ENCODE measurements at places on chromosomes 4 and X. TPM values are rescaled to one million over a fixed set of nuclear protein-coding genes. Genes with fewer than 3 reads are reported as not detected.

DNA sequence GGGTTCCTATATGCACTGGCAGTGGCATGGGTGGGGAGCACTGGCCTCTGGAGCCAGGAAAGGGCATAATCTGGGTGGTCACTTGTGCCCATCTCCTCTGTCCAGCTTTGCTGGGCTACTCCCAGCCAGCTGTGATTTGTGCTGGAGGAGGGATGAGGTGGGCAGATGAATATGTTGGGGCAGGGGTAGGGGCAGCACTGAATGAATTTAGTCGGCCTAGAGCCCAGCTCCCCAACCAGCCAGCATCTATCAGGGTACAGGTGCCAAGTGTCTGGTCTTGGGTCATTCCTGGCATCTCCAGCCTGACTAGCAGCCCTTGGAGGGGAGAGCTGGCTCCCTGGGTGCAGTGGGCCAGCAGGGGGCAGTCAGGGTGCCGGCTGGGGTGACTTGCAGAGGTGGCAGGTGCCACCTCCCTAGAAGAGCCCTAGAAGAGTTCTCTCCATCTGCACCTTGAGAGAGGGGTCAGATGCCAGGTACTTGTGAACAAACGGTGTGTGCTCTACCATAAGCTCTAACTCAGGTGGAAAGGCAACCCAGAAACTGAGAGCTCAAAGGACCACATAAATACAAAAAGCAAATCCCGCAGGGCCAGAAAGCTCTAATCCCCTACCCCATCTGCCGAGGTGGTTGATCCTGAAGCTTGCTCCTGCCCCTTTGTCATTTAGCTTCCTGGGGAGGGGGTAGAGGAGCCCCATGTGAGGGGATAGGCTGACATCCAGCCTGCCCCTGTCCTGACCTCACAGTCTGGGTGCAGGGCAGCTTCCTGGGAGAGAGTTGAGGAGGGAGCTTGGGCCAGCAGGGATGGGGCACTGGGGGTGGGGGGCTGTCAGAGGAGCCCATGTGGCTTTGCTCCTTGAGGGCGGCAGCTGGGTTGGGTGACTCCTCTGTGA is 2.2 kb downstream of the SORCS2 start:
- DNase-seq = no peak
- H3K27me3 ChIP-seq = peaks cover 4% of the 10 kb centered on the region
- peaks cover 6% of the 10 kb centered on the region for H3K4me1 ChIP-seq
- H3K36me3 ChIP-seq = no peaks in the 10 kb centered on the region
- H3K27ac ChIP-seq = no peak overlapping the region

Gene FMR1NB
- not detected for total RNA-seq

DNA sequence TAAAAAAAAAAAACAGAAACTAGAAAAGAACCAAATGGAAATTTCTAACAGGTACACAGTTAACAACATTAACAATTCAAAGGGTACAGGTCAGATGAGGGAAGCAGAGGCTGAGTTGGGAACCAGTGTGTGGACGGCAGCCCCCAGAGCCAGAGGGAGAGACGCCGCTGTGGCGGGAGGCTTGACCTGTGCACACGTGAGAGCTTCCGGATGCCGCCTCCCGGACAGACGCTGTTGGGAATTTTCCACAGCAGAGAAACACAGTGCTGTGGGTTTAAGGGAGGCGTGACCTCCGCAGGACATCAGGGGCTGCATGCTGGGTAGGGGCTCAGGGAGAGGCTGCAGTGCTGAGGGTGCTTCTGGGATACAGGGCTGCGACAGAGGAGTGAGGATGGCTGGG is 22.2 kb downstream of the TACC3 start:
- no peaks in the 10 kb centered on the region for H3K27me3 ChIP-seq
- DNase-seq = no peak
- no peak overlapping the region for H3K27ac ChIP-seq
- peaks cover 51% of the 10 kb centered on the region for H3K36me3 ChIP-seq
- H3K4me3 ChIP-seq = no peak overlapping the region

- no peak overlapping the region for H3K4me3 ChIP-seq
- DNase-seq = no peak
- H3K27ac ChIP-seq = no peak overlapping the region
- H3K4me1 ChIP-seq = no peaks in the 10 kb centered on the region
- peaks cover 28% of the 10 kb centered on the region for H3K36me3 ChIP-seq
These were observed 102.8 kb downstream of the ATP8A1 start for GRCh38 chr4:42554072-42554471.

DNA sequence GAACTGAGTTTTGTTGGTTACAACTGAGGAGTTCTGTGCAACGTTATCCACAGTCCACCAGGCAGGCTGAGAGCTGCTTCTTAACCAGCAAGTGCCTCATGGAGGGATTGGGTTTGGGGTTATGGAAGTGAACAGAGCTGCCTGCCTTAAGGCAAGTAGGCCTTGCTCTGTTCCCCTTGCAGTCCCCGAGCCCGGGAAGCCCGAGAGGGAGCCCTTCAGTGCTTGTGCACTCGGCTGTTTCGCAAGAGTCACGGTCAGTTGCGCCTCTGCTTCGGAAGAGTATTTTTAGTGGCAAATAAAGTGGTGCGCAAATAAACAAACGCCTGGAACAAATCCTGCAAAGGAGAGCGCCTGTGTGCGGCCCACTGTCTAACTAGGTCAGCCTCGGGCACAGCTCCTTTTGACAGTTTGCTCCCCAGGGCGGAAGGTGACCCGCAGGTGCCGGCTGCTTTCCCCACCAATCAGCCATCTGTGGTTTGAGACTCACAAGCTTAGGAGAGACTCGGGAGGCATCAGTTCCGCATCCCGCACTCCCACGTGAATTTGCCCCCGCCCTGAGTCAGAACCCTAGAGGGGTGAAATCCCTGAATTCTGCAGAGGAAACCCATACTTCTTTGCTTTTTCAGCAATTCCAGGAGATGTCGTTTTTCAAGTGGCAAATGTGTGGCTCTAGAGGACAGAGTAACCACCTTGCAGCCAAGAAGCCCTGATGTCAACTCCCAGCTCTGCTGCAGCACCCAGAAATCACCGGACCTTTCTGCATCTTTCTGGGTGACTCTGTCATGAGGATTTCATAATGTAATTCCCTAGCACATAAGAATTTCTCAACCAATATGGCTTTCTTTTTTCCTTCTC is 56.8 kb downstream of the LGI2 start:
- H3K27me3 ChIP-seq = peaks cover 5% of the 10 kb centered on the region
- no peak overlapping the region for H3K4me3 ChIP-seq
- no peak for DNase-seq
- no peak overlapping the region for H3K27ac ChIP-seq

GRCh38 chr4:176718881-176719280 is 73.8 kb downstream of the VEGFC start:
- H3K36me3 ChIP-seq = no peaks in the 10 kb centered on the region
- H3K4me1 ChIP-seq = no peaks in the 10 kb centered on the region
- no peak overlapping the region for H3K4me3 ChIP-seq
- H3K27me3 ChIP-seq = no peaks in the 10 kb centered on the region
- no peak overlapping the region for H3K27ac ChIP-seq

GRCh38 chrX:153184787-153185186 is 5.7 kb downstream of the MAGEA1 start:
- H3K27me3 ChIP-seq = no peaks in the 10 kb centered on the region
- no peaks in the 10 kb centered on the region for H3K36me3 ChIP-seq
- no peak overlapping the region for H3K27ac ChIP-seq
- no peak for DNase-seq

Gene KCND1
- 2.3 TPM for total RNA-seq

DNA sequence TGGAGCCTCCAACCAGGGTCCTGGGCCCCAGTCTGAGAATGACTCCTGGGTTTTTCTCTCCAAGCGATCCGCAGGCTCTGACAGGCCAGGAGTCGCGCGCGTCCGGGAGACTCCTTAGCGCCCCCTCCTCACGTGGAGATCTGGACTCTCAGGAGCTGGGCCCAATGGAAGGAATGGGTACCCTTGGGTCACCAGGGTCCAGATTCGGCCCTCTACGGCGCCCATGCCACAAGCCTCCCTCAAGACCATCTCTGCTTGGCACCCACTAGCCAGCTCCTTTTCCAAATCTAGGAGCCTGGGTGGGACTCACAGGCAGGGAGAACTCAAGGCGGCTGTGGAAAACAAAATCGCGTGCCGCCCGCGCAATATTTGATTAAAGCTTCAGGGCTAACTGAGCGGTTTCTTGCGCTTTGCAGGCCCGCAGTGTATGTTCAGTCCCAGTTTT is 7.1 kb downstream of the HAND2 start:
- no peak overlapping the region for H3K4me3 ChIP-seq
- no peaks in the 10 kb centered on the region for H3K36me3 ChIP-seq
- H3K27ac ChIP-seq = no peak overlapping the region
- peaks cover 10% of the 10 kb centered on the region for H3K4me1 ChIP-seq
- H3K27me3 ChIP-seq = peaks cover 40% of the 10 kb centered on the region

DNA sequence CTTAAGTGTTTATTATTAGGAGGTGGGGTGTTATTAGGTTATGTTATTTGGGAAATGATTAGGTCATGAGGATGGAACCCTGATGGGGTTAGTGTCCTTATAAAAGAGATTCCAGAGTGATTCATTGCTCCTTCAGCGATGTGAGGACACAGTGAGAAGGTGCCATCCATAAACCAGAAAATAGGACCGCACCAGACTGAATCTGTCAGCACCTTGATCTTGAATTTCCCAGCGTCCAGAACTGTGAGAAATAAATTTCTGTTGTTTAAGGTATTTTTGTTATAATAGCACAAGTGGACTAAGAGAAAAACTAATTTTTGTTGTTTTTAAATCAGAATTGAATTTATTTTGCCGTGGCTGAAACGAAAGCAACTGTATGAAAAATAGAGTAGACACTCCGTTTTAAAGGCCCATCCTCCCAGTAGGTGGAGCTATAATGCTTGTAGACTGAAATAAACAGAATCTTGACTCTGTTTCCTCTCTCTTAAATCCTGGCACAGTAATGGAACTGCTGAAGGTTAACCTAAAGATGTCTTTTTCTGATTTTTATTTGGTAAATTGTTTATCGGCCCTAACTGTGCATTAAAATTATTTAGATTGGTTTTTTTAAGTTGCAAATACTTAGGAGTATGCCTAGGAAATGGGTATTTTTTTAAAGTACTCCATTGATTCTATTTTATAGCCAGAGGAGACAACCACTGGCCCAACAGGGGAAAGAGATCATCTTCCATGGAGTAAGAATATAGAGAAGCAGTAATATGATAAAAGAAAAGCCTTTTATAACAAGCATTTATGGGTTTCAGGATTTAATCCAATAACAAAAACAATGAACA is 133.2 kb upstream of the ADAMTS3 start:
- no peaks in the 10 kb centered on the region for H3K27me3 ChIP-seq
- no peak for DNase-seq
- H3K27ac ChIP-seq = no peak overlapping the region
- H3K36me3 ChIP-seq = no peaks in the 10 kb centered on the region
- peak overlapping the region; percentile 75 for H3K4me3 ChIP-seq
- H3K4me1 ChIP-seq = no peaks in the 10 kb centered on the region

Gene GRPR
- not detected for total RNA-seq

Gene FAM241A
- total RNA-seq = 3.9 TPM

DNA sequence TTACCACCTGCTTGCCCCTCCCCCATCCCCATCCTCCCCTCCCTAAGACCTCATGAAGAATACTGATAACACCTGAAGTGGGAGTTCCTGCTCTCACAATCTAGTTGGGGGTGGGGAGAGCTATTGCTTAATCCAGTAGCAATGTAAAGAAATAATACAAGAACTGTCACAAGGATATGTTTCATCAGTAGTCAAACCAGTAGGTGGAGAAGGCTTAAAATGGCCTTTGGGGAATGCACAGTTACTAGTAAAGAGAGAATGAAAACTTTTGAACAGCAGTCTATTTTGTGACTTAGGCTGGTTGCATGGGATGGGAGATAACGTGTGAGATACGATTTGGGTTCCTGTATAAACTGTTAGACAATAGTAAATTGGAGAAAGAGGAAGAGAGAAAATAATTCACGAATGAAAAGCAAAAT is 6.0 kb downstream of the GALNT7 start:
- no peaks in the 10 kb centered on the region for H3K27me3 ChIP-seq
- H3K4me3 ChIP-seq = no peak overlapping the region
- H3K27ac ChIP-seq = no peak overlapping the region
- DNase-seq = no peak

Gene SERTM2
- total RNA-seq = not detected

DNA sequence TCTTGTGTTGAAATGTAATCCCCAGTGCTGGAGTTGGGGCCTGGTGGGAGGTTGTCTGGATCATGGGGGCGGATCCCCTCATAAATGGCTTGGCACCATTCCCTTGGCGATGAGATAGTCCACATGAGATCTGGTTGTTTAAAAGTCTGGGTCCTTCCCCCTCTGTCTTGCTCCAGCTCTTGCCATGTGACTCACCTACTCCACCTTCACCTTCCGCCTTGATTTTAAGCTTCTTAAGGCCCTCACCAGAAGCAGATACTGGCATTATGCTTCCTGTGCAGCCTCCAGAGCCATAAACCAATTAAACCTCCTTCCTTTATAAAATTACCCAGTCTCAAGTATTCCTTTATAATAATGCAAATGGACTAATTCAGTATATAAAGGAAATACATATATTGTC is 111.5 kb downstream of the NR3C2 start:
- no peaks in the 10 kb centered on the region for H3K36me3 ChIP-seq
- no peaks in the 10 kb centered on the region for H3K4me1 ChIP-seq
- DNase-seq = no peak
- no peak overlapping the region for H3K4me3 ChIP-seq

DNA sequence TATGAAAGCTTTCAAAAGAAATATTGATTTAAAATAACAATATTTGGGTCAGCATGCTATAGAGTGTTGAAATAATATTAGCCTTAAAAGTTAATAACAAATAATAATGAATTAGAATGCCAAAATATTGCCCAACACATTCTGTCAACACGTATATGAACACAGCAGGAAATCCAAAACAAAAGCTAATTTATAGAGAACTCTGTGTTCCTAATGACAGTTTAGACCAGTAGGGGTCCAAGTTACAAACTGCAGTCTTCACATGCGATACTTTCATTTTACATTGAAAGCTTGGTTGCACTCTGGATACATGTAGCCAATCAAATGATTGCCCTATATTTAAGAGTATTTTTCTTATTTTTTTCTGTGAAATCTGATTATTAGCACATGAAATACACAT is 274.4 kb downstream of the DCTD start:
- no peaks in the 10 kb centered on the region for H3K36me3 ChIP-seq
- H3K27ac ChIP-seq = no peak overlapping the region
- H3K27me3 ChIP-seq = no peaks in the 10 kb centered on the region

DNA sequence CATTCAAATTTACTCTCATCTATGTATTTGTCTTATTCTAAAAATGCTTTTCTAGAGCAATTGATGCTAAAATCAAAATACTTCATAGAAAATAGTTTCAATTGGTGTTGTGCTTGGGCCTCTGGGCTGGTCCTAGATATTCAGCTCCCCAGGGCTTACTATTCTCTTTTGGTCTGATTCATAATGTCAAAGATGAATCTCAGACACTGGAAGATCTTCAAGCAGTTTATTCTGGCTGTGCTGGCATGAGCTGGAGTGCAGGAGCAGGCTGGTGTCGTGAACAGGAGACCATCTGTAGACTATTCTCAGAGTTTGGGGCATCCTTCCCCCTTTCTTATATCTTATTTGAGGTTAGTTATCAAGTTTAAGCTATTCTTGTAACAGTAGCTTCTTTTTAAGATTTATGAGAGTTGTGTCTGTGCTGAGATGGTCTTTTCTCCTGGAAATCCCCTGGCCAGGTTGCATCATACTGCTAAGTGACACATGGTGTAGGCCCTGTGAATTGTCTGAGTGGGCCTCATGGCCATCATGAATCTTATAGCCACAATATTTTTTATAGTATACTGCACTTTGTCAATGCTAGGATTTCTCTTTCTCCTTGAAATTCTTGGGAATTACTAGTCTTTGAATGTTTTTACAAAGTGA is 1624.0 kb upstream of the IGFBP7 start:
- H3K36me3 ChIP-seq = no peaks in the 10 kb centered on the region
- H3K4me3 ChIP-seq = no peak overlapping the region
- no peaks in the 10 kb centered on the region for H3K27me3 ChIP-seq
- no peak overlapping the region for H3K27ac ChIP-seq
- H3K4me1 ChIP-seq = no peaks in the 10 kb centered on the region
- DNase-seq = no peak

Gene DMD
- 2.8 TPM for total RNA-seq

All from CD4-positive, CD25-positive, alpha-beta regulatory T cell (primary cell).